M059J (cell line): ENCODE measurements at places on chromosomes 16 and 17.

- no peak for DNase-seq
Measured at GRCh38 chr17:27520491-27521185, 64.4 kb downstream of the KSR1 start.

GRCh38 chr17:82590881-82591539 is 57.2 kb downstream of the WDR45B start:
- no peak for DNase-seq

- no peak for DNase-seq
Measured at GRCh38 chr17:6660805-6661463, 9.4 kb downstream of the C17orf100 start.

DNA sequence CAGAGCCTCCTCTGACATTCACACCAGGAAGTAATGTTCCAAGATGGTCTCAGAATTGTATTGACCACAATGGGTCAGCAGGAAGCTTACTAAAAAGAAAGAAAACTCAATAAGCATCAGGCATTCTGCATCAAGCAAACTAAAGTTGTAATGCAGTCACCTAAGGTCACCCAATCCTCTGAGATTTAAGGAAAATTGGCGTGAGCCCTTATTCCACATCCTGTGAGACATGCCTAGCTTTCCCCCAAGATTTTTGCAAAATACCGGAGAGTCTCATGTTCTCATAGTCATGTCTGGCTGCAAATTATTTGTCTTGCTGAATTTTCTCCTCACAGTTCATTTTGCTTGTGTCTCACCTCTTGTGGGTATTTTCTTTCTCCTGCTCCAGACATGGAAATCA is 417.1 kb upstream of the SOX9 start:
- DNase-seq = peak; percentile 50

GRCh38 chr17:37079735-37080134 is 131.0 kb downstream of the AATF start:
- DNase-seq = no peak

DNA sequence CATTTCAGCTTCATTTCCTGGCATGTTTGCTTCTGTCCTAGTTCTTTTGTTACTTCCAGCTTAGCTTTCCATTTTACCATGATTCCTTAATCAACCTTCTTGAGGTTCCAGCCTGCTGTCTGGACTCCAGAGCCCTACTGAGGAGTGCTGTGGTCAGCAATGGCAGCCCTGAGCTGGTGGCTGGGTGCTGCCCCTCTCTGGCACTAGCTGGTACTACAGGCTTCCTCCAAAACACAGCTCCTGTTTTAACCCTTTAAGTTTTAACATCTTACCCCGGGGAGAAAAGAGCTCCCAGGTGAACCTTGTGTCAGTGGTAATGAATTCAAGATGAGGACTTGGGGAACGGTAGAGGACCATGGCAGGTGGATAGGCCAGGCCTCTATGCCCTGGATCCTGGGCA is 395.5 kb downstream of the TMEM114 start:
- peak; percentile 9 for DNase-seq

DNA sequence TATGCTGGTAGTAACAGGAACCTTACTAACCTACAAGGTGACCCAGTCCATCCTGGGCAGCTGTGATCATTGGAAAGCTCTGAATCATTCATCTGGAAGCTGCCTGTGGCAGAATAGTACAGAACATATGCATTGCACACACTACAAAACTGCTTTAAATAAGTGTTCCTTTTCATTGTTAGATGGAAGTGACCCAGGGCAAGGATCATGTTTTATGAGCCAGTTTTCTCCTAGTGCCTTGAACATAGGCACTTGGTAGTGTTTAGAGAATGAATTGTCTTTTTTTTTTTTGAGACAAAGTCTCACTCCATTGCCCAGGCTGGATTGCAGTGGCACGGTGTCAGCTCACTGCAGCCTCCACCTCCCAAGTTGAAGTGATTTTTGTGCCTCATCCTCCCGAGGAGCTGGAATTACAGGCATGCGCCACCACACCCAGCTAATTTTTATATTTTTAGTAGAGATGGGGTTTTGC is 55.4 kb downstream of the TENT4B start:
- peak; percentile 76 for DNase-seq

DNA sequence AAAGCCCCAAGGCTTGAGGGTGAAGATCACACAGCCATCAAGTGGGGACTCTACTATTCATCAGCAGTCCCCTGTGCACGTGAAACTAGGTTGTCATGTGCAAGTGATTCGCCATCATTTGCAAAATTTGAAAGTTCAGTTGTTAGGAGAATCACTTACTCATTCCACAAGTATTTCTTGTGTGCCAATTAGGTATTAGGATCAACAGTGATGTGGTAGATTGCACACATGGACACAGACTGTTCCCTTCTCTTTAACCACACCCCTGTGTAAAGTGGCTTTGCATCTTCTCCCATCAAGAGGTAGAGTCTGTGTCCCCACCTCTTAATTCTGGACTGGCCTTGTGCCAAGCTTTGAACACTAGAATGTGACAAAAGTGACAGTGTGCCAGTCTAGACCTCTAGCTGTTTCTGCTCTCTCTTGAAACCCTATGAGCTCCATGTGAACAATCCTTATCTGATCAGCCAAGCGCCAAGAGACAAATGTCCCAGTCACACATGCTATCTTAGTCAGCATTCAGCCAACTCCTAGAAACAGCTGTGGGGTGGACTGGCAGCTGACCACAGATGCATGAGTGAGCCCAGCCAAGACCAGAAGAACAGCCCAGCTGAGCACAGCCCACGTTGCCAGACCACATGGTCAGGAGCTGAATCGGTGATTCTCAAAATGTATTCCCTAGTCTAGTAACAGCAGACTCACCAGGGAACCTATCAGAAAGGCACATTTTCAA is 31.5 kb upstream of the SHISA9 start:
- DNase-seq = peak; percentile 40

- peak; percentile 17 for DNase-seq
Measured at GRCh38 chr17:68906638-68907037, 48.6 kb downstream of the ABCA8 start.

DNA sequence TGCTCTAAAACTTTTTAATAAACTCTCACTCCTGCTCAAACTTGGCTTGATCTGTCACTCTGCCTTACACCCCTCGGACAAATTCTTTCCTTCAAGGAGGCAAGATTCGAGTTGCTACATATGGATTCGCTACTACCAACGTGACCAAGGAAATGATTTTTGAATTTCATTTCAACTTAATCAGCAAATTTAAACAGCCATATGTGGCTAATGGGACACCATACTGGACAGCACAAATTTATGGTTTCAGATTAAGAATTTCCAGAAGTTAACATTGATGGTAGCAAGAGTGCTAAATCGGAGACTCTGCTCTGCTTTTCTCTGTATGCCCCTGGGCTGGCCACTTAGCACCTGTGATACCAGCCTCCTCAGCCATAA is 318.2 kb upstream of the PSMD7 start:
- DNase-seq = no peak

DNA sequence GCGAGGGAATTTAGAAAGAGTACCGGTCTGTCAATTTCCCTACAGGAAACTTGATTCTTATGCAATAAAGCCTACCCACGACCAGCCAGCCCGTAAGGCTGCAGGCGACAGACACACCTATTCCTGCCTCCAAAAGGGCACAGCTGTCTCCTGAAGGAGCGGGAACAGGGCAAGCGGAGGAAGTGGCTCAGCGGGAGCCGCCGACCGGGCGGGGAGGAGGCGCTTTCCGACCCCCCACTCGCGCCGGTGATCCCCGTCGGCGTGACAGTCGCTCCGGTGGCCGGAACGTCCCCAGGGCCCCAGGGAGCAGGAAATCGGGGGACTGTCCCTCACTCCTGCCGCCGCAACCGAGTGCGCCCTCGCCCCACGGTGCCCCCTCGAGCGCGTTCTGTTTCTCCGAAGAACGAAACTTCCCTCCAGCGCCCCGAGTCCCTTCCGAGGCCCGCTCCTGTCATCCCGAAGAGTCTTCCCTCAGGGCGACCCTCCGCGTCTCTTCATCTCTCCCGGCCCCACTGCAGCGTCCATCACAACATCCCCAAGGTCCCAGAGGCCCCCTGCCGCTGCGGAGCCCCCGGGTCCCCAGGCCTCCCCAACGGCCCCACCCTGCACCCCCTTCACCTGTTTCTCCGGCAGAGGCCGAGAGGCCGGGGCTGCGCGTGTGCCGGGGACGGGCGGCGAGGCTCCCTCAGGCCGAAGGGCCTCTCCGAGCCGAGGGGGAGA is 421 bp downstream of the STAT3 start:
- peak; percentile 60 for DNase-seq

- DNase-seq = no peak
Measured at GRCh38 chr16:79261481-79261940, 339.0 kb downstream of the MAF start.

DNA sequence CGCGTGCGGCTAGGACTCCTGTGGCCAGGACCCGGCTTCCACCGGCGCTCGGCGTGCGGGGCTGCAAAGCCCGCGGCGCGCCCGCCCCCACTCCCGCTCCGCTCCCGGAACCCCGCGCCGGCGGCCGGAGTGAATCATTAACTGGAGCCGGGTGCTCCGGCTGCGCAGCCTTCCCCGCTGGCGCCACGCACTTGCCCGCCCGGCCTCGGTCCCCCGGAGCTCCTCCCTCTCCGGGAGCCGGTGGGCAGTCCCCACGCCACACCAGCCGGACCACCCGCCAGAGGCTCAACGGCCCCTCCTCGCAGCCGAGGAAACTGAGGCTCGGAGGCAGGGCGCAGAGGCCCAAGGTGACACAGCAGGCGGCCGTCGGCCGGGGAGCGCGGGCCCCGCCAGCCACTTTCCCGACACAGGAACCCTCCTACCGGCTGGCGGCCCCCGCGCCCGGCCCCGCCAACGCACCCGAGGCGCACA is 580 bp downstream of the BCAR1 start:
- DNase-seq = peak; percentile 48

- no peak for DNase-seq
Measured at GRCh38 chr17:76089680-76090516, 10.9 kb downstream of the ZACN start.

GRCh38 chr16:30844671-30845449 is 49.0 kb downstream of the BCL7C start:
- DNase-seq = peak; percentile 88

DNA sequence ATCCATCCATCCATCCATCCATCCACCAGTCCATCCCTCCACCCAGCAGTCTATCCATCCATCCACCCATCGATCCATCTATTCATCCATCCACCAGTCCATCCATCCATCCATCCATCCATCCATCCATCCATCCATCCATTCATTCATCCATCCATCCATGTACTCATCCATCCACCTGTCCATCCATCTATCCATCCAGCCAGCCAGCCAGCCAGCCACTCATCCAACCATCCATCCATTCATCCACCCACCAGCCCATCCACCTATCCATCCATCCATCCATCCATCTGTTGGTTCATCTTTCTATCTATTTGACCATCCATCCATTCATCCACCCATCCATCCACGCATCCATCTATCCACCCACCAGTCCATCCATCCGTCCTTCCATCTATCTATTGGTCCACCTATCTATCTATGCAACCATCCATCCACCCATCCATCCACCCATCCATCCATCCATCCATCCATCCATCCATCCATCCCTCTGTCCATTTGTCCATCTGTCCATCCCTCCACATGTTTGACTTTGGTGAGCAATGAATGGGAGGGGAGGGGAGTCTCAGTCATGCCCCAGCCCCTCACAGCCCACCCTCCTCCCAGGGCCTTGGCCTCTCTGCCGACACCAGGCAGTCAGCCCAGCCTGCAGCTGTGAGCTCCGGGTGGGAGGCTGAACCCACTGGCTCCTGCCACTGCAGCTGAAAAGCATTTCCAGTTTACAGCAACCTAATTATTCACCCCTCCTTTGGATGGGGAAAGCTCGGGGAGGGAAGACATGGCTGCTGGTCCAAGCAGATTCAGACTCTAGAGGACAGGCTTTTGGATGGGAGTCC is 38.1 kb upstream of the SSTR5 start:
- DNase-seq = no peak

DNA sequence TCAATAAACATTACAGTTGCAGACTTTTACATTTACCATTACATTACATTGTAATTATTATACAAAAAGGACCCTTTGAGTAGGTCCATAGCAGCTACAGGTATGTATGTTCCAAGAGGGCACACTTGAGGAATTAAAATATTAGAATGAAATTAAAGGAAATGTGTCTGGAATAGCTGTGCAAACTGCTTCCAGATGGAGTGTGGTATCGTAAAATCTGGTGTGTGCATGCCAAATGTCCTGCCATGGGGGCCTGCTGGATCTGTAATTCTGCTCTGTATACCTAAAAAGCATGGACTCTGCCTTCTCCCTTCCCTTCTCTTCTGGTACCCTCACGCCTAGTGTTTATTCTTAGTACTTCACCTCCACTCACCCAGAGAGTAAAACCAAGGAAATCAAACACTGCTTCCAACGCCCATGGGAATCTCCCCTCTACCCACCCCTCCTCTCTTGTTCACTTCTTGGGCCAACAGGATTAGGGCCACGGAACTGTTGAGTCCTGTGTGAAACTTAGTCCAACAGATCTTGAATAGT is 38.7 kb downstream of the STH start:
- DNase-seq = no peak

GRCh38 chr17:65228734-65229620 is 91.8 kb downstream of the RGS9 start:
- peak; percentile 92 for DNase-seq

DNA sequence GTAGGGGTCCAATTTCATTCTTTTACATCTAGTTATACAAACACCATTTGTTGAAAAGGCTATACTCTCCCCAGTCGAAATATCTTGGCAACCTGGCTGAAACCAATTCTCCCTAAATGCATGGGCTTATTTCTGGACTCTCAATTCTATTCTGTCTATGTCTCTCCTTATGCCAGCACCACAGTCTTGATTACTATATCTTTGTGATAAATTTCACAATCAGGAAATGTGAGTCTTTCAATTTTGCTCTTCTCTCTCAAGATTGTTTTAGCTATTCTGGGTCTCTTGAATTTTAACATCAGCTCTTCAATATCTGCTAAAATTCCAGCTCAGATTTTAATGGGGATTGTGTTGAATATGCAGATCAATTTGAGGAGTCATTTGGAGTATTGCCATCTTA is 5.9 kb upstream of the TRIM25 start:
- DNase-seq = no peak

GRCh38 chr17:13031718-13032350 is 14.0 kb upstream of the ELAC2 start:
- DNase-seq = peak; percentile 45

DNA sequence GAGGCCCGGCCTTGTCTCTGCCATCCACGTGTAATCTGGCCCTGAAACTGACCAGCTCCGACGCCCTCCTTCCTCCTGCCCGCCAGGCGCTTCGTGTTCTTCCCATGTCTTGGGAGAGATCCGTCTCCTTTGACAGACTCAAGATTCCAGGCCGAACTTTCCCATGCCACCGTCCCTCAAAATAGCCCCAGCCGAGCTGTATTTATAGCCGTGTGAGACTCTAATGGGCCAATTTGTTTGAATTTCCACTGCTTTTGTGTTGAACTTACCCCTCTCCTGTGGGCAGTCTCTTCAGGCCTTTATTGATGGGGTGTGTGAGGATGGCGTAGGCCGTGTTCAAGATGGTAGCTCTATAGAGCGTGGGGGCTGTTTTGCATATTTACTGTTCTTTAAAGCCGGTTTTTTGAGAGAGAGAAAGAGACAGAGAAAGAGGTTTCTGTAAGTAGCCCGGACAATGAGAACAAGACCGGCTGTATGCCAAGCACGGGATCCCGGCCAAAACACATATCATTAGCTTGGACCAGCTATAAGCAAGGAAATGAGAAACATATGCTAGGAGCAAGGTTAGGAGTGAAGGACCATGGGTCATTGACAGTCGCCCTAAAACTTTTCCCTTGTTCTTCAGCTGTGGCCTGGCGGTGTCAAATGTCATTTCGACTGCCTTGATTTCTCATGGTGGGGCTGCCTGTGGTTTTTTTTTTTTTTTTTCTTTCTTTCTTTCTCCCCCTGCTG is 124.5 kb upstream of the ZFHX3 start:
- peak; percentile 82 for DNase-seq
